GM23248 (cell line): ENCODE measurements at places on chromosomes 6 and 20.
A peak's percentile ranks its signal among the peaks of the same experiment; 100 is the strongest.

DNA sequence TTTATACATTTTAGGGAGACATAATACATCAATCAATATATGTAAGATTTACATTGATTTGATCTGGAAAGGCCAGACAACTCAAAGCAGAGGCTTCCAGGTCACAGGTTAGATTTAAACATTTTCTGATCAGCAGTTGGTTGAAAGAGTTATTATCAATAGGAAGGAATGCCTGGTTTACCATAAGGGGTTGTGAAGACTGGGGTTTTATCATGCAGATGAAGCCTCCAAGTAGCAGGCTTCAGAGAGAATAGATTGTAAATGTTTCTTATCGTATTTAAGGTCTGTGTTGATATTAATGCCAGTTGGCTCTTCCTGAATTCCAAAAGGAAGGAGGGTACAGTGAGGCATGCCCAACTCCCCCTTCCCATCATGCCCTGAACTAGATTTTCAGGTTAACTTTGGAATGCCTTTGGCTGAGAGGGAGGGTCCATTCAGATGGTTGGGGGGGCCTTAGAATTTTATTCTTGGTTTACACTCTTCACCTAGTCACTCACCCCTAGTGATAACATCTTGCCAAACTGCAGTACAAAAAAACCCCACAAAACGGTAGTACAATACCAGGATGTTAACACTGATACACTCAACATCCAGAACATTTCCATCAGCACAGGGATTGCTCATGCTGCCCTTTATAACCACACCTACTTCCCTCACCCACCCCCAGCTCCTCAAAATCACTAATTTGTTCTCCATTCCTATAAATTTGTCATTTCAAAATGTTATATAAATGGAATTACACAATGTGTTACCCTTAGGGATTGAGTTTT is 259.6 kb upstream of the PLN start:
- peak; percentile 46 for DNase-seq

GRCh38 chr20:30511322-30512030 is 746.0 kb upstream of the DEFB115 start:
- DNase-seq = no peak

- DNase-seq = peak; percentile 49
These were observed 64.8 kb downstream of the TSHZ2 start for GRCh38 chr20:53036992-53037391.

GRCh38 chr6:135535989-135536414 is 38.5 kb upstream of the AHI1 start:
- peak; percentile 88 for DNase-seq

GRCh38 chr20:3423126-3423525 is 15.7 kb upstream of the DNAAF9 start:
- DNase-seq = no peak

GRCh38 chr20:36399147-36399968 is 93.2 kb downstream of the DLGAP4 start:
- peak; percentile 42 for DNase-seq
